NCI-H1105 treated with DMSO at 0.1 percent for 48 hours (cell line): ENCODE measurements at places on chromosomes 7 and 10.

DNA sequence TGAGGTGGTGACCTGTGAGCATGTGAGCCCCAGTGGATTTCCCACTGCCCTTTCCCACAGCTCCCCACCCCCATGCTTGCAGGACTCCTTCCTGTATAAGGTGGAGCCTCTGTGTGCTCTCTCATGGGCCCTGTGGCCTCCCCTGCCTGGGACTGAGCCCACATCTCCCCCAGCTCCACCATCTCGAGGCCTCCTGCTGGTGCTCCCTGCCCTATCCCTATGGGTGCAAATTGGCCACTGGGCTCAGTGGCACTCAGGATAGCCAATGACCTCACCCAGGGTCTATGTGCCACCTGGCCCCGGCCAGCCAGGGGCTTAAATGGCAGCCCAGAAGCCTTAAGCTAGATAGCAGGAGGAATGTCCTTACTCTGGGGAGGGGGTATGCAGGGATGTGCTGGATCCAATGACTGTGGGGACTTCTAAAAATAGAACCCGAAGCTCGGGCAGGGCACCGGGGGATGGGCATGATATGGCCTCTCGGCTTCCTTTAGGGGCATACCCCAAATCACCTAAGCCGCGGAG, 2.0 kb downstream of the LDB3 start:
- no peak for DNase-seq

- no peak for DNase-seq
Measured at GRCh38 chr7:89002981-89003956, 207.7 kb upstream of the TEX47 start.

- no peak for DNase-seq
Measured at GRCh38 chr7:113383638-113384037, 265.3 kb upstream of the SMIM30 start.

DNA sequence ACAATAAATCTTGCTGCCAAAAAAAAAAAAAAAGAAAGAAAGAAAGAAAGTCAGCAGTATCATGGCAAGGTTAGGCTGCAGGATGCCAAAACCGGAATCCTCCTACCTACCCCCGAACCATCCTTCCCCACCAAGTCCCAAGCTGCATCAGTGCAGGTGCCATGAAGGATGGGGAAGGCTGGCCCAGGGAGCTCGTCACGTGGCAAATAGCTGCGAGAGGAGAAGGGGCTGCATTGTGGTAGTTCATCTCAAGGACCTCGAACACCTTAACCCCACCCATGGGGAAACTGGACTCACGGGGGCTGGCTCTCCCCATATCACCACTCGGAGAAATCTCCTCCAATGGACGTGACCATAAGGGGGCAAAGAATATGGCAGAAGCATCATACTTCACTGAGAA, 86.2 kb downstream of the TACC2 start:
- no peak for DNase-seq

DNA sequence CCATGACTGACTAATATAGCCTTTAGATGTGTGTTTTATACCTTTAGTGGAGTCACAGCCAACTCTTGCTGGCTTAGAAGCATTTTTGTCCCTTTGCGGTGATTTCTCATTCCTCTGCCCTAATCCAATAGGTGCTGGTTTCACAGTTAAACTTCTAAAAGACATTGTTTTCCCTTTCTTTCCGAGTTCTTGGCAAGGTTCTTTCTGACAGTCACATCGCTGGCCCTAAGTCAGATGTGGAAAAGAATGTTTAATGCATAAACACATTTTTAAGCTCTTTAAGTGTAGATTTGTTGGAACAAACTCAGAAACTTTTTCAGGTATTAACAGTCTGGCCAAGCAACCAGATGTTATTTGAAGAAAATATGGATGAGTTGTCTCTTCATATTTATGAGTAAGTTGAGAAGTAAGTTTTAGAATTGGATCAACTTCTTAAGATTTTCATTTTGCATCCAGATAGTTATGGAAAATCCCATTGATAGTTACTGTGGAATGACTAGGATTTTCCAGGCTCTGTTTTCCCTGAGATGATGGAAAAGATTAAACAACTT, 4.1 kb downstream of the EPDR1 start:
- DNase-seq, result no peak

GRCh38 chr10:75408911-75409885, 7.6 kb upstream of the ZNF503 start:
- DNase-seq, result peak; percentile 63

GRCh38 chr10:75682649-75683557, 251.5 kb downstream of the LRMDA start:
- DNase-seq, result no peak
